M059J (cell line): ENCODE measurements at places on chromosomes 6 and 20. TPM values are rescaled to one million over a fixed set of nuclear protein-coding genes. Genes with fewer than 3 reads are reported as not detected.

Gene PRSS35
- total RNA-seq: 0.25 and 0.49 TPM in 2 replicates

- peak; percentile 27 for DNase-seq
Measured at GRCh38 chr20:18005170-18005989, 36.6 kb downstream of the MGME1 start.

DNA sequence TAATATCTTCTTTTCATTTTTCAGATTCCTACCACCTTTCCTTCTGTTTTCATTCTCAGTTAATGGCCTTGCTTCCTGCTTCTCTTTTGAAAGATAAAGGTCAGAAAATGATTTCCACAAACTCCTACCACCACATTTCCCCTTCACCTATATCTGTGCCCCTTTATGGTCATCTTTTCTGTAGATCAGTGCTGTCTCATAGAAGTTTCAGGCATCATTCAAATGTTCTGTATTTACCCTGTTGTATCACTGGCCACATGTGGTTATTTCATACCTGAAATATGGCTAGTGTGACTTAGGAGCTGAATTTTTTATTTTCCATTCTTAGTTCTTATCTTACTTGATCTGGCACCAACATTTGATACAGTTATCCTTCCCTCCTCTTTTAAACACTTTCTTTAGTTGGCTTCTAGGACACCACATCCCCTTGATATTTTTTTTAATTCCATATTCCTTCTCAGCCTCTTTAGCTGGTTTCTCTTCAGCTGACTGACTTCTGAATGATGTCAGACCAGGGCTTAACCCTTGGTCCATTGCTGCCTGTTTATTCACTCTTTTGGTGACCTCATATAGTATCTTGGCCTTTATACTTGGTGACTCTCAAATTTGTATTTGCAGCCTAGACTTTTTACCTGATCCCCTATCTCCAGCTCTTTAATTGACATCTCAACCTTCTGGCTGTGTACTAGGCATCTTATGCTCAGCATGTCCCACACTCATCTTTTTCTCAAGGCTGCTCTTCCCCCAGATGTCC, 81.0 kb downstream of the ATRN start:
- no peak for DNase-seq

DNA sequence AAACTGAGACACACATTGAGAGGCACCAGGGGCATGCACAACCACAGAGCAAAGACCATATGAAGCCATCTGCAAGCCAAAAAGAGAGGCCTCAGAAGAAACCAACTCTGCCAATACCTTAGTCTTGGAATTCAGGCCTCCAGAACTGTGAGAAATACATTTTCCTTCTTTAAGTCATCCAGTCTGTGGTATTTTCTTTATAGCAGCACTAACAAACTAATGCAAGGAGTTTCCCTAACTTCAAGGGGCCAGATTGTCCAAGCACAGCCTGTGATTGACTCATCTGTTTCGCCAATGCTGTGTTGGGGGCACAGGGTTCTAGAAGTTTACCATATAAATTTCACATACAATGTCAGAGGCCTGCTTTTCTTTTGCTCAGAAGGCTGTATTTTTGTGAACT, 364.6 kb downstream of the GJA1 start:
- no peak for DNase-seq

DNA sequence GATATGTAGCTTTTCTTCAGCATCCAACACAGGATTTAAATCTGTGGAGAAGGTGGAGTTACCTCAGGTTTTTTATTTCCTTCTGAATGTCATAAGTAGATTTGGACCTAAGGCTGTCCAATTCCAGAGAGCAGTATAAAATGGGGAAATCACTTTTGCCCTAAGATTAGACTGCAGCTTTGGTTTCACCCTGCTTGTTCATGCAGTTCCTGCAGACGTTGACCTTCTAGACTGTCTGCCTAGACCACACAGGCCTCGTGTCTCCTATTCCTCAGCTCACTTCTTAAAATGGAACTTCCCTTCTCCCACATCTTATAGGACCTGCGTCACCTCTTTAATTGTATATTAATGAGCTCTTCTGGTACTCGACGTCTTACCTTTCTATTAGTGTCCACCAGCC, 26.0 kb upstream of the C6orf62 start:
- no peak for DNase-seq

Gene LIME1
- 0.12 and 4.4 TPM in 2 replicates for total RNA-seq

Gene HTR1E
- total RNA-seq: not detected in 2 replicates

DNA sequence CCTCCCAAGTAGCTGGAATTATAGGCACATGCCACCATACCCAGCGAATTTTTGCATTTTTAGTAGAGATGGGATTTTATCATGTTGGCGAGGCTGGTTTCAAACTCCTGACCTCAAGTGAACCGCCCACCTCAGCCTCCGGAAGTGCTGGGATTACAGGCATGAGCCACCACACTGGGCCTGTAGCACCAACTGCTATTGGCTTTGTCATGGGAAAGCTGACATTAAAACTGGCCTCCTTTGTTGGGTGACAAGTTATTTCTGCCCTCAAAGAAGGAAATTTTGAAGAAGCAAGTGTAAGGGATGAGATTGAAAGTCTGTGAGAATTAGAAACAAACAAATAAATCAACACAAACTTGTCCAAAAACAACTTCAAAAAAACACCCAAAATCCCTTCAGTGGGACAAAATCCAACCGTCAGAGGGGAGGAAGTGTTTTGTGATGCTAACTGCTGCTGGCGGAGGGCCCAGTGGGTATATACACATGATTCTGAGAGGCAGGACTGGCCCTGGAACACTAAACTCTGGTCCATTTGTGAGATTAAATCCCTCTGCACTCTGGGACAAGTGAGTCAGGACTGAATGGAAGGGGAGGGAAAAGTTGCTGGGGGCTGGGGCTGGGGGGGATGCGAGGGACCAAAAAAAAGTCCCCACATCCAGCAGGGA, 87.5 kb upstream of the NAA20 start:
- DNase-seq: no peak

DNA sequence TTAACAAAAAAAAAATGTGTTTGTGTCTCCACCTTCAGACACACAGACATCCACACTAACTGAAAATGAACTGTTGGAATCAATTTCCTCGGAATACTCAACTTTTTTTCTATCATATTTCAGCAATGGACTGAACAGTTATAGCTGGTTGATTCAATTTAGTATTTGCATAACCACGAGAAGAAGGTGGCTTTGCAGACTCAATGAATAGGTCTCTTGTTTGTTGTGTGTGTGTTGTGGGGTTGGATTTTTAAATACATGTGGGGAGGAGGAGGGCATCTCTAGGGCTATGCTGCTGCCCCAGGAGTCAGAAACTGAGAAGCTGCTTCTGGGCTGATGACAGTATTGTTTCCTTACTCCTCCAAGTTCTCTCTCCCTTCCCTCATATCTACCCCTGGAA, 28.7 kb downstream of the TFAP2A start:
- no peak for DNase-seq

DNA sequence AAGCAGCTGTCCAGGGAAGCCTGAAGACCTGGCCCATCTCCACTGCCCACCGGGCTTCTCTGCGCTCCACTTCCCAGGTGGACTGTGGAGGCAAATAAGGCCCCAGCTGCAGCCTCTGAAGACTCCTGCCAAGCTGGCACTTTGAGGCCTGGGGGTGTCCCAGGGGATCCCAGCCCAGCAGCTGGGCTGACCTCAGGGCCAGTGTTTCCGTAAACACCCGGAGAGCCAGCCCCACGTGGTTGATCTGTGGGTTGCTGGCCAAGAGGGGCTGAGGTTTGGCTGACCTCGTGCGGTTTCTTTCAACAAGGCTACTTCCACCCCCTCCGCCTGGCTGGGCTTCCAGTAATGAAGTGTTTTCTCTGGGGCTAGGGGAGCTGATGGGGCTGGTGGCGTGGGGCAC, 12.4 kb upstream of the CCN5 start:
- peak; percentile 98 for DNase-seq

DNA sequence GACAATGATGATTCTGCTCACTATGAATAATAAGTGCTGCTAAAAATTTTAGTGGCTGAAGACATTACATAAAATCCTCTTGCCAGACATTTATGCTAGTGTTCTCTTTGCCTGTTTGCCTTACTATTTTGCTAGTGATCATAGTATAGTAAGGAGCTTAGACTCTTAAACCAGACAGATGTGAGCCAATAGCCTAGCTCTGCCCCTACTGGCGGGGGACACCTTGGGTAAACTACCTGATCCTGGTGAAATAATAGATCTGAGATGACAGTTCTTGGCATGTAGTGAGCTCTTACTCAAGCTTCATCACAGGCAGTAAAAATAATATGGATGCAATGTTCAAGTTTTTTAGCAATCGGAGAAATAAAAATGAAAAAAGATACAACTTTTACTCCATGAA, 18.8 kb downstream of the ENPP3 start:
- no peak for DNase-seq

- DNase-seq: peak; percentile 23
Measured at GRCh38 chr6:155498370-155498769, 42.7 kb upstream of the NOX3 start.

Gene OPRM1
- total RNA-seq: not detected in 2 replicates

- DNase-seq: peak; percentile 68
Measured at GRCh38 chr20:50515471-50516106, 5.4 kb downstream of the PTPN1 start.

DNA sequence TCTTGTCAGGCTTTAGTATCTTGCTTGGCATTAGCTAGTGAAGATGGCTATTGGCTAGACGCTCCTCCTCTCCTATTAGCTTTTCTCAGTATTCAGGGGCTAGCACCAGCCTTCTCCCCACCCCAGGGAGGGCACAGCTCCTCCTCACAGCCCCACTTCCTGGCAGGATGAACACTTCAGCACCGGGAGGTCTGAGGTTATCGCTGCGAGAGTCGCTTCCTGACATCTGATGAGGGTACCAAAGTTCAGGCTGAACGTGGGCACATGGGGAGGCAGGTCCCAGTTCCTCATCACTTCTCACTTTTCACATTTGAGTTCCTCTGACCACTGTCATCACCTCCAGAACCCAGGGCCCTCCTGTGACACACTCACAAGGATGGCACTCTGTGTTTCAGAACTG, 66.6 kb downstream of the LAMA4 start:
- no peak for DNase-seq

Gene LY86
- not detected in 2 replicates for total RNA-seq

DNA sequence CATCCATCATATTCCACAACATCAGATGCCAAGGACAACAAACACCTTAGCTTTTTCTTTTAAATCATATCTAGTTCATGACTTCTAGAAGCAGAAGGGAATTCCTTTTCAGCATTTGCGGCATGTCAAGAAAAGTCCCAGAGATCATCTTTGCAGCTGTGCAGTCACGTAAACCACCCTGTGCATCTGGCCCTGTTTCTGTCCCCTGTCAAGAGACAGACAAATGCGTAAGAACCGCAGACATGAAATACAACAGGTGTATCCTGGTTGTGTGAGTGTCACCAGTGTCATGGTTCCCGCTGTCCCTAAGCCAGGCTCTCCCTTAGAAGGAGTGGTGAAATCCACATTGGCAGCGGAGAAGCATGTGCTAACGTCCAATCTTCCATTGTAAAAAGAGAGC, 28.1 kb downstream of the LY86 start:
- no peak for DNase-seq

Gene BNIP5
- not detected in 2 replicates for total RNA-seq

DNA sequence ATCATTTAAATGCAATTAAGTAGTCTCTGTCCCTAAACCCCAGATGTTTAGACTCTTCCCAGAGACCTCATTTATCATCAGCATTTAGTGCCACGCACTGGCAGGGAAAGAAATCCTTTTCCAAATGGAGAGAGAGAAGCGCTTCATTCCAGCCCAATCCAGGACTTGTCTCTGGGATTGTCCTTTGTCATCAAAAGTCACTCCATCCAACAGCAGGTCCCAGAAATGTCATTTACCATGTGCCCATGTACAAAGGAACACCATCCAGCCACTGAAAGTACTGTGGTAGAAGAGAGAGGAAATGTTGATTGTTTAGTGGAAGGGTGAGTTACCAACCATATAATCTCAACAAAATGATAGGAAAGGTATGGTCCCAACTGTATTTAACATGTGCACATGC, 66.9 kb upstream of the SMIM28 start:
- no peak for DNase-seq

Gene CALHM4
- total RNA-seq: not detected in 2 replicates

Gene ZNF165
- 0.89 and 1.6 TPM in 2 replicates for total RNA-seq

- DNase-seq: no peak
Measured at GRCh38 chr6:50902260-50902659, 83.6 kb downstream of the TFAP2B start.

DNA sequence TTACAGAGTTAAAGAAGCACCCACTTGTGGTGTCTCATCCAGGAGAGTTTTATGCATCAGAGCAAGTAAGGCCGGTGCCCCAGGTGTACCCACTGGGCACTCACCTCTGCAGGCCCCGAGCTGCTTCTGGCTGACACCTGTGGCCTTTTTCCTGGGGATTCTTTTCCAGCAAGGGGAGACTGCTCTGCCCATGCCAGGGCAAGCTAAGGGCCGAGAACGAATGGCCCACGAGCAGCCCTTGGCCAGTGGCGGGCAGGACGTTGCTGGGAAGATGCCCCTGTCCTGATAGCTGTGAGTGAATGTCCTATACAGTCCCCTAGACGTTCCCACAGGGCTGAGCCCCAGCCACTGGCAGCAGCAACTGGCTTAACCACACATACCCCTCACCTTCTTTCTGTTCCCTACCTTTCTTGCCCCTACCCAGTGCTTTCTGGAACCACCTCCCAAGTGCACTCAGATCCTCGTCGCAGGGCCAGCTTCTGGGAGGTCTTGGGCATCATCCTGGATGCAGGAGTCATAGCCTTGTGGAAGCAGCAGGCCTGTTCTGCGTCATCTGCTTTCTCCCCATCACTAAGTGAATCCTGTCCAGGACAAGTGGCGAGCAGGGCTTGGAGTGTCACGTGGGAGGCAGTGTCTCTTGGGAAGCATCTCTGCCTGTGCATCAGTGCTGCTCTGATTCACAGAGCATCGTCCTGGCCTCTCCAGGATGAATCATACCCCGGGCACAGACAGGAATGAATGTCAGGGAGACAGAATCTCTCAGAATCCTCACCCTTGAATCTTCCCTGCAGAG, 32.5 kb downstream of the SYNDIG1 start:
- DNase-seq: peak; percentile 53

- DNase-seq: peak; percentile 79
Measured at GRCh38 chr6:113050010-113050858, 703.1 kb downstream of the RFPL4B start.

DNA sequence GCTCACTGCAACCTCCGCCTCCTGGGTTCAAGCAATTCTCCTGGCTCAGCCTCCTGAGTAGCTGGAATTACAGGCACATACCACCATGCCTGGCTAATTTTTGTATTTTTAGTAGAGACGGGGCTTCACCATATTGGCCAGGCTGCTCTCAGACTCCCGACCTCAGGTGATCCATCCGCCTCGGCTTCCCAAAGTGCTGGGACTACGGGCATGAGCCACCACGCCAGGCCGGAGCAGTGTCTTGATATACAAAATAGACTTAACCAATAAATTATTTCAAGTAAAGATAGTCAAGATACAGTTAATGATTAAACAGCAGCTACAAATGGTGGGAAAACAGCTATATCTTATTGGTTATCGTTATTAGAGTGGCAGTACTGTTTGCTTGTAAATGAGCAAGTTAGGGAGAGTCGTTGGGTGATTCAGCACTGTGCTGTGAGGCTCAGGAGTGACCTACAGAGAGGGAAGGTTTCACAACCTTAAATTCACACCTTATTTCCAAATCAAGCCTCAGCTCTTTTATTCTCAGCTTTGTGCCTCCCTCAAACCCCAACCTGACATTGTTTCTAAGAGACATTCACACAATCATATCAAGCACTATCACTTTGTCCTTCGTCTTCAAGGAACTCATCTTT, 1128.4 kb upstream of the MAP3K7 start:
- no peak for DNase-seq
